ENCODE measurements at places on chromosomes 16 and 17.

- no peak for DNase-seq
These were observed 44.7 kb downstream of the GRB7 start for GRCh38 chr17:39782481-39782880.

- DNase-seq: no peak
These were observed 5.6 kb downstream of the STX4 start for GRCh38 chr16:31038993-31039392.

DNA sequence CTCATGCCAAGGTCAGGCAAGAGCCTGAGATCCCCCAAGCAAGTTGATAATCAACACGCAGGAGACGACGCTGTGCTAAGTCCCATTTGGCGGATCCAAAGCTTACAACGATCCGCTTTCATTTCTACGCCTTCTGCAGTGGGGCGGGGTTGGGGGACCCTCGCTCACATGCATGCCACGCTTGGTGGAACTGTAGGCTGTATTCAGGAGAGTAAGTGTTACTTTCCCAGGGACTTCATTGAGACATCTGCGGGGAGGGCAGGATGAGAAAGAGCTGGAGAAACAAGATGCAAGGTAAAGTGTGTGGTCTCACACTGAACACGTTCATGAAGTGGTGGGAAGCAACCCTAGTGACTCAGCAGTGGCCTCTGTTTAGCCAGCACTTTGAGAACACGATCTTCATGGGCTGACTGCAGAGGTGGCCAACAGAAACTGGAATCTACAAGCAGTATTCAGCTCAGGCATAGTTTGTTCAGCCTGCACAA, 100.5 kb downstream of the XYLT1 start:
- DNase-seq: no peak

DNA sequence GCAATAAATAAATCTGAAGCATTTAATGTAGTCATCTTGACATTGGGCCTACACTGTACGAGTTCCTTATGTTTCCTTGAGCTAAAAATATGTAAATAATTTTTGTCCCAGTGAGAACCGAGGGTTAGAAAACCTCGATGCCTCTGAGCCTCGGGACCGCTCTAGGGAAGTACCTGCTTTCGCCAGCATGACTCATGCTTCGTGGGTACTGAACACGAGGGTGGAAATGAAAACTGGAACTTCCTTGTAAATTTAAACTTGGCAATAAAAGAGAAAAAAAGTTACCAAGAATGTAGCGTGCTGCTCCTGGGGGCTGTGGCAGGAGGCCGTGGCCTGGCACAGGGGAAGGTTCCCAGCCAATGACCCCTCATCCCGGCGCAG, 74.1 kb downstream of the SOCS1 start:
- DNase-seq: no peak

DNA sequence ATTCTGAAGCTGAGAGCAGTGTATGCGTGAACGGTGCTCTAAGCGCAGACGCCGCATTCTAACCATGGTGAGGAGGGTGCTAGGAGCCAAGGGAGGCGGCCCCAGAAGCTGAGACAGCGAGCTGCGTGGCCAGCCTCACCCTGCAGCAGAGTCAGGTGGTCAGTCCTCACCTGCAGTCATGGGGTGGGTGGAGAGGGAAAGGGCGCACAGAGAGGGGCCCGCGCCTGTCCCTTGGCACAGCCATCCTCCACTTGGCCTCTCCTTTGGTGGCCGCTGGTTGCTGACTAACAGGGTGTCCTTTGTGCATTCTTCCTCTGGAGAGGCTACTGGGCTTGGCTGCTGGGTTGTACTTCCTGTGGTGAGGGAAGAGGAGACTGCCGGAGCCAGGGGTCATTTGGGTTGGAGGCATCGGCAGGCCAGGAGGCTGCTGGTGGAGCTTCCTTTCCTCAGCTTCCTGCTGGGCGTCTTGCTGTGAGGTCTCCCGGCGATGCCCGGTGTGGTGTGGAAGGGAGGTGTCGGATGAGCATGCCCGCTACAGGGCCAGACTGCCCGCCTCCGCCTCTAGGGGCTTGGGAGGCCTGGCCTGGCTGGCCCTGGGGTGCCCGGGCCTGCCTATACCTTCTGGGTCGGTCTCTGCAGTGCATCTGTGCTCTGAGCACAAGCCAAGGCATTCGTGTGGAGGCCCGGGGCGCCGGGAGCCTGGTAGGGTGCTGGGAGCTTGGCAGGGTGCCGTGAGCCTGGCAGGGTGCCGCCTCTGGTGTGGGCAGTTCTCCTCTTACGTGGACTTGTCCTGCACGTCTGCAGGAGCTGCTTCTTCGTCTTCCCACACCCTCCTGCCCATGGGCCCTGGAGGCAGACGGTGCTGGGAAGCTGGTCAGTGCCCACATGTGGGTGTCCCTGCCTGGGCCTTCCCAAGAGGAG, 17.4 kb downstream of the RNF213 start:
- no peak for DNase-seq

Data from non-pigmented ciliary epithelial cell (primary cell).